Mesendoderm (in vitro differentiated cells): ENCODE measurements at places on chromosomes 5 and 9.

- no peaks in the 10 kb centered on the region for H3K36me3 ChIP-seq
- no peak overlapping the region for H3K27ac ChIP-seq
- no peaks in the 10 kb centered on the region for H3K27me3 ChIP-seq
- H3K4me3 ChIP-seq: no peak overlapping the region
- no peak for DNase-seq
Observed at GRCh38 chr9:13446938-13447842, 167.7 kb upstream of the MPDZ start.

GRCh38 chr9:121945849-121946248, 147.3 kb downstream of the TTLL11 start:
- no peak overlapping the region for H3K4me3 ChIP-seq
- no peak for DNase-seq
- H3K4me1 ChIP-seq: no peaks in the 10 kb centered on the region
- H3K36me3 ChIP-seq: no peaks in the 10 kb centered on the region
- H3K27me3 ChIP-seq: no peaks in the 10 kb centered on the region
- H3K27ac ChIP-seq: no peak overlapping the region

DNA sequence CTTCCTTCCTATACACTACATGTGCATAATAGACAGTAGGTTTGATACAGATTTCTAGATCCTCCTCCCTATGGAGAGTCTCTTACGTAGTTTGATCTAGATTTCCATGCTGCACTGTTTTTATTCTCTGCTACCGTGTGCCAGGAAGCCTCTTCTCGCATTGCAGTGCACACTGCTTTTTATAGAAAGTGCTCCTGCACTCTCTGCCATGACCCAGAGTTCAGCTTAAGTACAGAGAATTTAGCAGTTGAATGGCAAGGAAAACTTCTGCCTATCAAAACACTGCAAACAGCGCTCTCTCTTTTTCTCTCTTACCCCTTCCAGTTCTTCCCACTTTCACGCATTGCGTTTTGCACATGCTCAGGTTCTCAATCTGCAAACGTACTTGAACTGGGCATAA, 187.4 kb downstream of the ARHGAP26 start:
- no peak overlapping the region for H3K27ac ChIP-seq
- peaks cover 1% of the 10 kb centered on the region for H3K4me1 ChIP-seq
- DNase-seq: no peak
- no peaks in the 10 kb centered on the region for H3K36me3 ChIP-seq
- no peak overlapping the region for H3K4me3 ChIP-seq

- no peaks in the 10 kb centered on the region for H3K36me3 ChIP-seq
- no peak for DNase-seq
- H3K4me1 ChIP-seq: no peaks in the 10 kb centered on the region
- no peak overlapping the region for H3K27ac ChIP-seq
Observed at GRCh38 chr5:131389096-131389868, 125.4 kb downstream of the CDC42SE2 start.

DNA sequence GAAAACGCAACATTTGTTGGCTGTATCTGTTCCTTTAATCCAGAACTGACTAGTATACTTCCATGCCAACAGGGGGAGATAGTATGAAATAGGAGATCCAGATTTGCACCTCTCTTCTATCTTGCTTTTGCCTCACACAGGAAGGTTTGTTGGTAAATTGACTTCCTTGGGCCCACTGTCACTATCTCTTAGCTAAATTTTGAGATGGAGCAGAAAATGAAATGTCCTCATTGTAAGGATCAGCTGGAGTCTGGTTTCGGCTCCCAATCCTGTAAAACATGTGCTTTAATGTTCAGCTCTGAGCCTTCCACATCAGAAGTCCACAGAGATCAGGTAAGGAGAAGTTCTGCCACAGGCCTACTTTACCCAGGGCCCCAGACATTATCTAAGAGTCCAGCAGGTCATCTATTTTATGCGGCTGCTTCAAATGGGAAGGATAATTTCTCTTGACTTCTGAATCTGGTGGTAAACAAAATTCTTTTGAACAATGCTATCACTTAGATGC, 176.8 kb downstream of the FER start:
- H3K27ac ChIP-seq: no peak overlapping the region
- no peaks in the 10 kb centered on the region for H3K36me3 ChIP-seq
- no peaks in the 10 kb centered on the region for H3K27me3 ChIP-seq
- DNase-seq: peak; percentile 42
- H3K4me1 ChIP-seq: no peaks in the 10 kb centered on the region

- DNase-seq: peak; percentile 36
- H3K27ac ChIP-seq: no peak overlapping the region
- no peaks in the 10 kb centered on the region for H3K4me1 ChIP-seq
- no peaks in the 10 kb centered on the region for H3K36me3 ChIP-seq
Observed at GRCh38 chr9:125696106-125696647, 10.8 kb downstream of the MAPKAP1 start.

- H3K4me3 ChIP-seq: no peak overlapping the region
- no peaks in the 10 kb centered on the region for H3K4me1 ChIP-seq
- H3K27ac ChIP-seq: no peak overlapping the region
- no peaks in the 10 kb centered on the region for H3K27me3 ChIP-seq
Observed at GRCh38 chr5:77224672-77225355, 14.3 kb downstream of the PDE8B start.

DNA sequence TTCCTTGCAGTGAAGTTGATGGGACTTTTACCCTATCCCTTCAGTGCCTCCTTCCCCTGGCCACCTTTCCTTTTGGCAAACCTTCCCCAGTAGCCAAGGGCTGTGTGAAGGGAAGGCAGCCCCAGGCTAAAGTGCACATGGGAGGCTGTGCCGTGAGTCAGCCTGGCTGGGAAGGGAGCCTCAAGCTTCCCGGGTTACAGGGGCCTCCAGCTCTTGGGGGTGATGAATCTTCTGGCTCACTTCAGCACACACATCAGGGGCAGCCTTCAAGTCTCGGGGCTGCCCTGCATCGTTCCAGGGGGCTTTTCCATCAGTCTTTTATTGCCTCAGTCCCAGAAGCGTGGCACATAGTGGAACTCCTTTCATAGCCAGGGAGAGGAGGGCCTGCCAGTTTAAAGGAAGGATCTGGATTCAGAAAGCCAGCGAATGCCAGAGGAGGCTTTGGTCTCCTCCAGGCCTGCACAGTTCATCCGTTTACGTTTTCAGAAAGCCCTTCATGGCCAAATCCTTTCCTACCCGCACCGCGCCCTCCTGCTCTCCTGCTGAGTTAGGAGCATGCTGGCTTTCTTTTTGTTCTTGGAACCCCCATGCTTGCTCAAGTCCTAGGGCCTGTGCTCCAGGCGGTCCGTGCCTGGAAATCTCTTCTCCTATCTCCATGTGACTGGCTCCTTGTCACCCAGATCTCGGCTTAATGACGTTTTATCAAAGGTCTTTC, 134.8 kb upstream of the KLF4 start:
- H3K27me3 ChIP-seq: no peaks in the 10 kb centered on the region
- no peak for DNase-seq
- no peaks in the 10 kb centered on the region for H3K36me3 ChIP-seq
- no peak overlapping the region for H3K27ac ChIP-seq
- no peak overlapping the region for H3K4me3 ChIP-seq

DNA sequence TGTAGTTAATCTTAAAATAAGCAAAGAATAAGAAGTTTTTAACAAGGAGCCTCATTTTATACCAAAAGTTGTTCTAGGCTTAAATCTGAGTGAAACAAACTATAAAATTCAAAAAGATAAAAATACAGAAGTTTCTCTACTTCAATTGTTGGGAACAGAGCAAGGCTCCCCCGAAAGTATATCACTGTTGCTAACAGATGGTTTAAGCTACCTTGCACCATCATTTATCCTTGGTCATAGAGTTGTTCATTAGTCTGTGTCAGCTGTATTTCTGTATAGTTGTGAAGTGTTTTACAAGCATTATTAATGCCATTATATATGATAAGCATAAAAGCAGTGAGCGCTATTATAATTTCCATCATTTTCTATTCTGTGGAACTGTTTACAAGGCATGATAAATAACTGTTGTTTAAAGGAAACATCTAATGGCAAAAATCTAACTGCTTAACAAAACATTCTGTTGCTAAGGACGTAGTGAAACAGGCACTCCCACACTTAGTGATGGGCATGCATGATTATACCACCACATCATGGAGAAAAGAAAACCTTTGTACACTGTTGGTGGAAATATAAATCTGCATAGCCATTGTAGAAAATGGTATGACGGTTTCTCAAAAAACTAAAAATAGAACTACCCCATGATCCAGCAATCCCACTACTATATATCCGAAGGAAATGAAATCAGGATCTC, 23.3 kb upstream of the ACO1 start:
- no peaks in the 10 kb centered on the region for H3K27me3 ChIP-seq
- H3K4me3 ChIP-seq: no peak overlapping the region
- H3K27ac ChIP-seq: no peak overlapping the region
- no peak for DNase-seq
- H3K36me3 ChIP-seq: no peaks in the 10 kb centered on the region
- H3K4me1 ChIP-seq: no peaks in the 10 kb centered on the region

- no peak overlapping the region for H3K4me3 ChIP-seq
- no peaks in the 10 kb centered on the region for H3K27me3 ChIP-seq
- peaks cover 26% of the 10 kb centered on the region for H3K4me1 ChIP-seq
Observed at GRCh38 chr5:74544811-74545210, 95.7 kb downstream of the ENC1 start.

GRCh38 chr9:71704796-71705195, 63.5 kb downstream of the CEMIP2 start:
- H3K27me3 ChIP-seq: no peaks in the 10 kb centered on the region
- DNase-seq: no peak
- H3K36me3 ChIP-seq: peaks cover 2% of the 10 kb centered on the region
- H3K4me1 ChIP-seq: no peaks in the 10 kb centered on the region
- H3K4me3 ChIP-seq: no peak overlapping the region

DNA sequence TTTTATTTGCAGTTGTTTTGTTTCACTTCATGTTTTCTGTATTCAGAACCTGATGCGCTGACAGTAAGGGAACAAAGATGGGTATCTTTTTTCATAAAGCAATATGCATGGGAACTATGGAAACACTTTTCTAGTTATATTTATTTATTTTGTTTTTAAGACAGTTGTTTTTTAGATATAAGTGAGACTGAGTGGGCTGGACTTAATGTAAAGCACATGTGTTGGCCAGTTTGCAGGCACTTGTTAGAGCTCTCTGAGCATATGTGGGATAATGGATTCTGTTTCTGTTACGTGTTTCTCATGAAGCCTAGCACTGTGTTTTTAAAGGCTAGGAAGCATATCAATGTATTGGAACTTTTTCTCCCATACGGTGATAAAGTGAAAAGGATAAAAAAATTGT, 164.1 kb downstream of the PRR16 start:
- no peaks in the 10 kb centered on the region for H3K27me3 ChIP-seq
- no peak overlapping the region for H3K27ac ChIP-seq
- no peaks in the 10 kb centered on the region for H3K4me1 ChIP-seq

DNA sequence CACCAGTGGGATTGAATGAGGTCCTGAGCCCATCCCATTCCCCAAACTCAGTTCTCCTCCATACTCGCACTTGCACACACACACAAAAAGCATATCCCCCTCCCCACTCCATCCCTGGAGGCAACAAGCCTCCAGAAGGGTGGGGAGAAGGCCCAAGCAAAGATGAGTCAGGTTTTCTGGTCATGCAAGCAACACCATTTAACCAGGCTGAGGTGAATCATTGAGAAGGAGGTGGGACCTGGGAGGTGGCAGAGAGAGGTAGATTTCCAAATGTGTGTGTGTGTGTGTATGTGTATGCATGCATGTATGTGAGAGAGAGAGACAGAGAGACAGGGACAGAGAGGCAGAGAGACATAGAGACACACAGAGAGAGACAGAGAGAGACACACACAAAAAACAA, 185.2 kb upstream of the TRIM32 start:
- H3K27ac ChIP-seq: no peak overlapping the region
- no peak overlapping the region for H3K4me3 ChIP-seq
- peak; percentile 55 for DNase-seq
- H3K4me1 ChIP-seq: no peaks in the 10 kb centered on the region

- no peak overlapping the region for H3K4me3 ChIP-seq
- no peaks in the 10 kb centered on the region for H3K36me3 ChIP-seq
- peak; percentile 22 for DNase-seq
- no peak overlapping the region for H3K27ac ChIP-seq
- no peaks in the 10 kb centered on the region for H3K27me3 ChIP-seq
Observed at GRCh38 chr5:43616535-43616934, 13.6 kb downstream of the NNT start.

GRCh38 chr5:77943851-77944250, 167.7 kb upstream of the TBCA start:
- no peaks in the 10 kb centered on the region for H3K4me1 ChIP-seq
- H3K4me3 ChIP-seq: no peak overlapping the region
- H3K27me3 ChIP-seq: no peaks in the 10 kb centered on the region
- DNase-seq: no peak
- H3K27ac ChIP-seq: no peak overlapping the region

GRCh38 chr9:137945581-137945980, 68.0 kb downstream of the CACNA1B start:
- no peak overlapping the region for H3K4me3 ChIP-seq
- no peaks in the 10 kb centered on the region for H3K4me1 ChIP-seq
- H3K27me3 ChIP-seq: no peaks in the 10 kb centered on the region
- H3K36me3 ChIP-seq: no peaks in the 10 kb centered on the region
- peak; percentile 45 for DNase-seq

DNA sequence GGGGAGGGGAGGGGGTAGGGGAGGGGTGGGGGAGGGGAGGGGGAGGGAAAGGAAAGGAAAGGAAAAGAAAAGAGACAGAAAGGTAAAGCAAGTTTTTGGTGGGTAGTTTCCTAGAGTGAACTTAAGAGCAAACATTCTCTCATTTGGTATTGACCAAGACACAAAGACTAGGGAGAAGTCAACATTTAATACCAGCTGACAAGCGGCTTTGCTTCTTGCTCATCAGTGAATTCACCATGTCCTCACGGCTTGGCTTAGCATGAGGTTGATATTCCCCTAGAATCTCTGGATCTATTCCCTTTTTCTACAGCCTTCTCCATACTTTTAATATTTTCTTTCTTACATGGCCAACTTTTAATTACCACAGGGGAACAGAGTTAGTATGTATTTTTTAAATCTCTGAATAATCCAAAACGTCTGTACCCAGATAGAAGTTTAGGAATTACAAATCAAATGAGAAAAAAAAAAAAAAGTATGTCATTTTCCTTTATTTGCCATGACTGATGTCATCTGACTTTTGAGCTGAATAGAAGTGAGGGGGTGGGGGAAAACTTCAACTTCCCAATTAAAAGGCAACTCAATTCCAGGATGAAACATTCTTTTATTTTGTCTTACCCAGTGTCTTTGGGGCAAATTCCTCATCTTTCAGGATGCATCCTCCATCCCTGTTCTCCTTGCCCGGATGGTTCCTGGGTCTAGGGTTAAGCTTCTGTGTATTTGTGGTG, 40.1 kb upstream of the GLIS3 start:
- H3K36me3 ChIP-seq: no peaks in the 10 kb centered on the region
- no peak overlapping the region for H3K4me3 ChIP-seq
- H3K27ac ChIP-seq: no peak overlapping the region
- no peak for DNase-seq
- H3K27me3 ChIP-seq: no peaks in the 10 kb centered on the region

DNA sequence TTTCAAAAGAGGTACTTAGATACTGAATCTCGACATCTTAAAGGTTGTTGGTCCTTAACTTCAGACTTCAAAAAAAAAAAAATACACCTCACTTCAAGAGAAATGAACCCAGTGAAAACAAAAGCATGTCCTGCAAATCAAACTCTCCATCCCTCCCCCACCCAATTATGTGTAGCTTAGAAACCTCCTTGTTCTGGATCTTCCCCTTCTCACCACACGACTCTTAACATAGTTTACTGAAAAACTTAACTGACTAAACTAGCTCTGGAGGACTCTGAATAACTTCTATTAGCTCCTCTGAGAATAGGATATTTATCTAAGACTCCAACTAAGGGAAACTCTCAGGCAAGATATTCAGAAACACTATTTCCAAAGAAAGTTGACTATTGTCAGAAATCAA, 48.7 kb upstream of the HK3 start:
- no peak overlapping the region for H3K4me3 ChIP-seq
- H3K4me1 ChIP-seq: no peaks in the 10 kb centered on the region
- no peak for DNase-seq
- no peak overlapping the region for H3K27ac ChIP-seq
- no peaks in the 10 kb centered on the region for H3K27me3 ChIP-seq
- peaks cover 2% of the 10 kb centered on the region for H3K36me3 ChIP-seq
